Calu3 (cell line): ENCODE measurements at places on chromosomes 4 and X. TPM values are rescaled to one million over a fixed set of nuclear protein-coding genes. Genes with fewer than 3 reads are reported as not detected.

- no peak overlapping the region for H3K4me3 ChIP-seq
- peaks cover 7% of the 10 kb centered on the region for H3K4me1 ChIP-seq
- H3K27me3 ChIP-seq = no peaks in the 10 kb centered on the region
- H3K27ac ChIP-seq = no peak overlapping the region
- no peak for DNase-seq
These were observed 779.0 kb upstream of the INTU start for GRCh38 chr4:126853715-126854114.

- no peak for DNase-seq
- peaks cover 38% of the 10 kb centered on the region for H3K4me1 ChIP-seq
- peak overlapping the region; percentile 85 for H3K27ac ChIP-seq
These were observed 42.4 kb upstream of the FGF2 start for GRCh38 chr4:122784261-122784660.

- no peak overlapping the region for H3K4me3 ChIP-seq
- peaks cover 7% of the 10 kb centered on the region for H3K4me1 ChIP-seq
- H3K27ac ChIP-seq = no peak overlapping the region
- no peaks in the 10 kb centered on the region for H3K36me3 ChIP-seq
These were observed 31.7 kb upstream of the METAP1 start for GRCh38 chr4:98963538-98964433.

GRCh38 chr4:70930530-70931256, 28.5 kb downstream of the MOB1B start:
- no peak overlapping the region for H3K4me3 ChIP-seq
- no peaks in the 10 kb centered on the region for H3K4me1 ChIP-seq
- DNase-seq = no peak
- H3K27ac ChIP-seq = no peak overlapping the region
- H3K27me3 ChIP-seq = no peaks in the 10 kb centered on the region

GRCh38 chrX:30085571-30085970, 129.8 kb upstream of the MAGEB2 start:
- DNase-seq = no peak
- H3K27ac ChIP-seq = no peak overlapping the region
- H3K36me3 ChIP-seq = no peaks in the 10 kb centered on the region
- H3K4me1 ChIP-seq = no peaks in the 10 kb centered on the region

DNA sequence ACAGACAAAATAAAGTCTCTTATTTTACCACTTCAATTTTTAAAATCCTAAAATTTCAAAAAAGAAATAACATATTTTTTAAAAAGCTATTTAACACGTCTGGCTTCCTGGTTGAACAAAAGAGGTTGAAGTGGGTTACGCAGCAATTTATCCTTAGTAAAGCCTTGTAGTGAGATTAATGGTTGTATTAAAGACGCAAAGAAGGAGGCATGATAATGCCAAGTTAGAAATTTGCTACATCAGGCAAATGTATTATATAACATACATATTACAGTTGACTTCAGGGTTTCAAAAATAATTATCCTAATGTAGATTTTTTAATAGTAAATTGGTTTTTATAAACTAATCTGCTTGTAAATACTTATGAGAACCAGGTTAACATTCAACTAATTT, 35.3 kb downstream of the ANKRD17 start:
- H3K27ac ChIP-seq = no peak overlapping the region
- DNase-seq = no peak
- H3K4me3 ChIP-seq = no peak overlapping the region
- no peaks in the 10 kb centered on the region for H3K27me3 ChIP-seq
- no peaks in the 10 kb centered on the region for H3K36me3 ChIP-seq

GRCh38 chr4:113505044-113505443, 256.5 kb downstream of the CAMK2D start:
- peaks cover 12% of the 10 kb centered on the region for H3K4me1 ChIP-seq
- no peaks in the 10 kb centered on the region for H3K36me3 ChIP-seq
- no peak overlapping the region for H3K27ac ChIP-seq
- no peak for DNase-seq

GRCh38 chrX:153598541-153599191, at the start of gene CCNQ:
TSS of gene CCNQ (minus strand) at chrX:153599139. CDS start at chrX:153599073, 66 bp downstream.
- DNase-seq = peak; percentile 30
- peak within 1 kb of the TSS; percentile 69 for H3K4me3 ChIP-seq
- peak within 1 kb of the TSS; percentile 57 for H3K27ac ChIP-seq
- H3K4me1 ChIP-seq = peaks cover 35% of the 10 kb centered on the region

- H3K4me1 ChIP-seq = peaks cover 10% of the 10 kb centered on the region
- no peak overlapping the region for H3K27ac ChIP-seq
- H3K4me3 ChIP-seq = no peak overlapping the region
These were observed 178.7 kb upstream of the RBPJ start for GRCh38 chr4:26141911-26142638.

- no peaks in the 10 kb centered on the region for H3K36me3 ChIP-seq
- no peaks in the 10 kb centered on the region for H3K4me1 ChIP-seq
- H3K27me3 ChIP-seq = no peaks in the 10 kb centered on the region
- no peak overlapping the region for H3K4me3 ChIP-seq
- no peak overlapping the region for H3K27ac ChIP-seq
These were observed 161.8 kb downstream of the DCLK2 start for GRCh38 chr4:150240011-150240410.

DNA sequence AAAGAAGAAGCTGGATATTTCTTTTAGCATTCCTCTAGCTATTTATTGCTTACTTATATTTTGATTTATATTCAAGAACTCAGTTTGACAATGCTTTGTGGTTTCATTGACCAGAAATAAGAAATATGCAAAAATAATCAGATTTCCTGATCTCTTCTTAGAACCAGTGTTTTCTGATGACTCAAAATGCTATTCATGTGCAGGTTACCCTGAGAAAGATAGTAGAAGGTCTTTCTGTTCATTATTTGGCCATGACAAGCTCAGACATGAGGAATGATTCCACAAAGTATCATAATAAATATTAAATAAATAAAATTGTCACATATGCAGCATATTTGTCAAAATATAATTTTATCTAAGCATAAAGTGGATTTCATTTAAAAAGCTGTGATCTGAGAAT, 24.1 kb downstream of the ADH7 start:
- no peak for DNase-seq
- no peak overlapping the region for H3K4me3 ChIP-seq
- no peaks in the 10 kb centered on the region for H3K36me3 ChIP-seq
- H3K4me1 ChIP-seq = peaks cover 20% of the 10 kb centered on the region
- H3K27ac ChIP-seq = no peak overlapping the region

RTL3 gene
- not detected in 2 replicates for total RNA-seq

HAND2 gene
- 0.45 TPM in 1 of 2 replicates, not detected in the other for total RNA-seq

MANBA gene
- 11.7 and 13.6 TPM in 2 replicates for total RNA-seq

REPS2 gene
- 12.9 and 14.5 TPM in 2 replicates for total RNA-seq

VEGFC gene
- total RNA-seq = 1.2 and 1.5 TPM in 2 replicates

SULT1B1 gene
- 0.26 and 0.27 TPM in 2 replicates for total RNA-seq
